ENCODE measurements at places on chromosomes 12 and 14. TPM values are rescaled to one million over a fixed set of nuclear protein-coding genes. Genes with fewer than 3 reads are reported as not detected.

GRCh38 chr12:13220838-13221237, 24.3 kb downstream of the EMP1 start:
- DNase-seq = no peak

GRCh38 chr12:6830286-6830890, 2.2 kb downstream of the P3H3 start:
- DNase-seq = no peak

- peak; percentile 44 for DNase-seq
Observed at GRCh38 chr12:49580572-49581535, 12.9 kb upstream of the MCRS1 start.

GRCh38 chr12:74424778-74425177, 112.9 kb upstream of the ATXN7L3B start:
- DNase-seq = no peak

DNA sequence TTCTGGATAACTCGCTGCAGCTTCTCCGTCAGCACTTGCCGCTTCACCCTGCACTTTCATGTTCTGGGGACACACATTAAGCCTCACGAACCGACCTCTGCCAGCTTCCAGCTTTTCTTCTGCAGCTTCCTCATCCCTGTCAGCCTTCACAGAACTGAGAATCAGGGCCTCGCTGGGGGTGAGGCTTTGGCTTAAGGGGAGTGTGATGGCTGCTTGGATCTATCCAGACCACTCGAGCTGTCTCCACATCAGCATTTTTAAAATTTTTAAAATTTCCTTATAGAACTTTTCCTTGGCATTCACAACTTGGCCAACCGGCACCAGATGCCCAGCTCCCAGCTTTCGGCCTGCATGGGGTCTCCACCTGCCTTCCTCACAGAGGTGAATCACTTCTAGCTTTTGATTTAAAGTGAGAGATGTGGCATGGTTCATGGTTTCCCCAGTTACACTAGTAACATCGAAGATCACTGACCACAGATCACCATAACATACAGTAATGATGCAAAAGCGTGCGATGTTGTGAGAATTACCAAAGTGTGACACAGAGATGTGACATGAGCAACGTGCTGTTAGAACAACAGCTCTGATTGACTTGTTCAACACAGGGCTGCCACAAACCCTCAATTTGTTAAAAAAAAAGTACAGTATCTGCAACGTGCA, 139.1 kb upstream of the C14orf180 start:
- DNase-seq = no peak

The MIP gene
- total RNA-seq = not detected

The VASH1 gene
- 1.7 TPM for total RNA-seq

The HOXC12 gene
- not detected for total RNA-seq

DNA sequence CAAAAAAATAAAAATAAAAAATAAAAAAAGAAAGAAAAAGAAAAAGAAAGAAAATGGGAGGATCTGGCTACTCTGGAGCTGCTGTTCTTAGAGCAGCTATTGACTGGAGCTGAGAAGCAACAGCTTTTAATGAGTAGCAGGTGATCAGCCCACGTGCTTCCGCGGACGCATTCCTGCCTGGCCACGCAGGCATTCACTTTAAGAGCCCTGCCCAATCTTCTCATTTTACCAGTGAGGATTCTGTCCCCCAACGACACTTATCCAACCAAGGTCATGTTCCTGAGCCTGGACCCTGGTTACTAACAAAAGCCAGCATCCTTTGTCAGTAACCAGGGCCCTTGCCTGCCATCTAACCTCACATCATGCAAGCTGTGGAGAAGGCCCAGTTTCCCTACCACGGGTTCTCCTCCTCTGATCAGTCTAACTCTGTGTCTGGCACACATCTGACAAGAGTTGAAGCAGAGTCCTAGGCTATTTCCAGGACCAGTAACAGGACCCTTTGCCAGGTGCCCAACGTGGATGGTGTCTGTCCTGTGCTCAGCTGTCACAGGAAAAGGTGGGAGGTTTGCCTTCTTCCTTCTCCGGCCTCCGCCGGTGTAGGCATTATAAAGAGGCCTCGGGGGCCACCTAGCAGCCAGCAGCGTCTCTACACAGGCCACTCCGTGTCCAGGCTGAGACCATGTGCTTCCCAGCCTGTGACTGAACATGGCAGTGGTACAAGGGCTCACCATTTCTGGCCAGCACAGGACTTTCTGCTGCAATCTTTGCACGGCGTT, 60.9 kb upstream of the GPATCH2L start:
- DNase-seq = no peak

The PRH2 gene
- total RNA-seq = not detected

- DNase-seq = no peak
Observed at GRCh38 chr12:100508751-100509150, 35.1 kb downstream of the NR1H4 start.

The OLR1 gene
- total RNA-seq = not detected

The VSIG10 gene
- 5.9 TPM for total RNA-seq

The REM2 gene
- 0.14 TPM for total RNA-seq

DNA sequence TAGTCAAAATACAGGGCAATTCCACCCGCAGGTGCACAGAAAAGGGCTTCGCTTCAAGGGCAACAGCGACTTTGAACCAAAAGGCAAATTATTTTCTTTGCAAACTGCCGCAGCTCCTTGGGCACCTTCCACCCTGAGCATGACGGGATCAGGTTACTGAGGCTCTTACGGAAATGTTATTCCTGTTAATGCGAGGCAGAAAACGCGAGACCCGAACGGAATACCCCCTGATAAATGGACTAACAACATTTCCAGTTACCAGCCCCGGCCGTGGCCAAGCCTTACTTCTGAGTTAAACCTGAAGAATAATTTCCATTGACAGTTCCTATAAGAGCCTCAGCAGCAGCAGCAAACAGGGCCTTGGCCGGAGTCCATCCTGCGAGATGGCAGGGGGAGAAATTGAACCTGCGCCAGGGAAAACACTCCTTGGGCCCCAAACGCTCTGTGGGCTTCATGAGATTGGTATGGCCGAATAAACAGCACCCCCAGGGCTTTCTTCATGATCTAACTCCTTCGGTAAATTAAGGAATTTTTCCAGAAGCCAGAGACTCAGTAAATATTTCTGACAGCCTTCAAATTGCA, 70.0 kb upstream of the DICER1 start:
- no peak for DNase-seq

The DNAJC22 gene
- total RNA-seq = not detected

GRCh38 chr14:59177262-59177661, 11.2 kb upstream of the DAAM1 start:
- no peak for DNase-seq

- DNase-seq = no peak
Observed at GRCh38 chr14:53606203-53606602, 350.4 kb downstream of the BMP4 start.
